ENCODE measurements at places on chromosomes 12 and 14. TPM values are rescaled to one million over a fixed set of nuclear protein-coding genes. Genes with fewer than 3 reads are reported as not detected.

The TMTC1 gene
- total RNA-seq = 0.40 TPM

- no peak for DNase-seq
Observed at GRCh38 chr14:65639216-65639615, 226.7 kb downstream of the FUT8 start.

DNA sequence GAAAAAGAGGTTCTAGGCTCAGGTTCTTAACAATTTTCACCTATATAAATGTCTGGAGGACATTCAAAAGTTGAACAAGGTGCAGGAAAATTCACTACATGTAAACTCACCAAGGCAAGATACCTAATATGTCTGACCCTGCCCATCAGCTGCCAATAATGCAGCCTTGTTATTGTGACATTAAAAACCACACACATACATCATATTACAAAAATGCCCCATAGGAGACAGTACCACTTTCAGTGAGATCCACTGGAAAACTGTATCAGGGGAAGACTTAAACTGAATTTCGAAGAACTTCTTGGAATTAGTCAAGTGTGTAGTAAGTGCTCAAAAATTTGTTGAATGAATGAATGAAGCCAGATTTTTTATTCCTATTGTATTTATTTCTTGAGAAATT lies 83.1 kb downstream of the KICS2 start:
- no peak for DNase-seq

The NDUFA9 gene
- total RNA-seq = 100 TPM

- no peak for DNase-seq
Observed at GRCh38 chr14:32225378-32225920, 22.4 kb upstream of the RNU6-8 start.

DNA sequence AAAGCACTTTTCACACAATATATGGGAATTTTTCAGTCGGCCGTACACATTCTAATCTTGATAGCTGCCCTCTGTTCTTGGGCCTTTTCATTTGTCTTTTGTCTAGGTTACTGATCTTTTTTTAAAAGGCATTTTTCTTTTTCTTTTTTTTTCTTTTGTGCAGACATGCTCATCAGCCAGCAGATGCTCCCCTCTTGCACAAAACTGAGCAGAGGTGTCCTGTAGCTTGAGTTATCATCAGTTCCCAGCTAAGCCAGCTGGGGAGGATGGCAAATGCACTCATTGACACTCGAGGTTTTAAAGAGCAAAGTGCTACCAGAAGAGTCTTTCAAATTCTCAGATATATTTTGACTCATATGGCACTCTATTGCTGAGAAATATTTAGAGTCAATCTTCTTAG lies 913.9 kb upstream of the SEL1L start:
- no peak for DNase-seq

DNA sequence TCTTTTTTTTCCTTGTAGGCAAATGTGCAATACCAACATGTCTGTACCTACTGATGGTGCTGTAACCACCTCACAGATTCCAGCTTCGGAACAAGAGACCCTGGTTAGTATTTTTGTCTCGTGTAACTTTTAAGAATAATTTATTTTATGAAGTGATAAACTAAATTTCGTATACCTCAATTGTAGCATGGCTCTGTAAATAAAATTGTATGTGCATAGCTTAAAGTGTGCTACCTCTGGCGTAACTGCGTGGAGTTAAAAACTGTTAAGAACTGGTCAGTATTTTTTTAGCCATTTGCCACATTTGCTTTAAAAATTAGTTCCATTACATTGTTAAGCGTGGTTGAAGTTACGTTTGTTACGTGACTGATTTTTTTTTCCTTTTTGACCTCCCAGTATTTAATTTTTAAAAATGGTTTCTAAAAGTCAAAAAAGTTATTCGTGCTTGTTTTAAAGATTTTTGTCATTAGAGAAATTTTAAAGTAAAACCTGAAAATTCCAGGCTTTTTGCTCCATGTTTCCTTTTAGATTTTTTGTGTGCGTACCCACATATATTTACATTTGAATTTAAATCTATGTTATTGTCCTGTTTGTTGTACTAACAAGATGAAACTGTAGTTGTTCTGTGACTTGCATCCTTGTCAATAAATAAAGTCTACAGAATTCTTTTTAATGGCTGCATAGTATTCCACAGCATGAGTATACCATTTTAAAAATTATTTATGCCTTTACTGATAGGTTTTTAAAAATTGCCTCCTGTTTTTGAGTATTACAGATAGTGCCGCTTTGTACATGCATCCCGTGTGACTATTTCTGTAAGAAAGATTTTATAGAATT lies 1.4 kb downstream of the MDM2 start:
- no peak for DNase-seq

GRCh38 chr12:21502164-21502496 lies 541 bp downstream of the GOLT1B start:
- no peak for DNase-seq

- DNase-seq = no peak
Observed at GRCh38 chr14:100328495-100329163, 5.5 kb downstream of the SLC25A47 start.

GRCh38 chr14:51609955-51610283 lies 41.8 kb upstream of the FRMD6 start:
- DNase-seq = no peak

The MIP gene
- not detected for total RNA-seq

GRCh38 chr12:109445191-109445609 lies 31.9 kb downstream of the KCTD10 start:
- DNase-seq = no peak

DNA sequence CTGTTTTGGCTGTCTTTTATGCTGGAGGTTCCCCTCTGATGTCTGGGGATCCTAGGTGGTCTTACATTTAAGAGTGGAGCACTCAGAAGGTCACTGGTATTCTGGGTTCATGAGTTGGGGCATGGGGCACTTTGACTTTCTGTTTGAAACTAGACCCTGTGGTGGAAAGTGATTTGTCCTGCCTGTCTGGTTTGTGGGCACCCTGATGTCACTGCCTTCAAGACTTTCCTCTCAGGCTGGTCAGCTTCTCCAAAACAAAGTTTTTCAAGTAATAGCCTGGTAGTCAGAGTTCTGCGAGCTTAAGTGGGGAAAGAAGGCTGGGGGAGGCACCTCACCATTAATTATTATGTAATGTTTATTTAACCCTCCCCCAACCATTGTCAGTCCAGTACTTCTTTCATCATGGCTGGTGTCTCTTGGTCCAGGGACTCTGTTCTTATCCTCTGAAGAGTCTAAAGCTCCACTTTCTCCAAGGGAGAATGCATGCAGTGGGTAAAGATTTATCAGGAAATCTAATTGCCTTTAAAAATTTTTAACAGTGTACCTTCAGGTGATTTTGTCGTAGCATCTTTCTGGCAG lies 35.3 kb downstream of the ZC3H14 start:
- no peak for DNase-seq

DNA sequence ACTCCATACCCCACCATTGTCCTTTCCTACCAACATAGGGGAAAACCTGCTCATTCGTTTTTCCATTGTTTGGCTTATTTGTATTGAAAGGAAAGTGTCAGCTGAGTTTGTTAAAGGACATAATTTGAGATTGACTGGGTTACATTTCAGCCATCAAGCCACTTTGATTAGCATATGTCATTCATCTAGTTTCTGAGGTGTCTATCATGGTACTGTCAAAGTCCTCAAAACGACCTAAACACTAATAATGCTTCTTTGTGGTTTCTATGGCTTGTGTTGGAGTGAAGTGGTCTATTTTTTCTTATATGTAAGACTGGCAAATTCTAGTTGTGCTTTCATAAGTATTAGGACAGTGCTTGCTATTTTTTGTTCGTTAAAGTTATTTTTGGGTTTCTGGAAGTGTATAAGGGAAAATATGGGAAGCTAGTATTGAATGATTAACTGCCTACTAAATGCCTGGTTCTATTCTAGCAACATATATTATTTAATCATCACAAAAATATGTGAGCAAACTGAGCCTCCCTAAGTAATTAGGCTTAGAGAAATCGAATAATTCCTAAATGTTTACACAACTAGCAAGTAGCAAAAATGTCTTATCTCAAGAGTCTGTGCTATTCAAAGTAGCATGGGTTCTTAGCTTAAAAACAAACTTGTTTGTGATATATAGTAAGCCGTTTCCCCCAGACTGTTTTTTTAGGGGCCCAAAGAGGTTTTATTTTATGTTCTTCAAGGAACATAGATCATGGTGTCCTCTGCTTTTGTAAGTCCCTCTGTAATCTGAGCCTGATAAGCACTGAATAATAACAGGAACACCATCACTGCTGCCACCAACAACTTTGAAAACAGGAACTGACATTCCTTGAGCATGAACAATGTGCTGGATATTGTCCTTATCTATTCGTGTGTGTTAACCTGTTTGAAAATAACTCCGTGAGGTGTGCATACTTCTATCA lies 67.1 kb downstream of the DERA start:
- DNase-seq = peak; percentile 78

DNA sequence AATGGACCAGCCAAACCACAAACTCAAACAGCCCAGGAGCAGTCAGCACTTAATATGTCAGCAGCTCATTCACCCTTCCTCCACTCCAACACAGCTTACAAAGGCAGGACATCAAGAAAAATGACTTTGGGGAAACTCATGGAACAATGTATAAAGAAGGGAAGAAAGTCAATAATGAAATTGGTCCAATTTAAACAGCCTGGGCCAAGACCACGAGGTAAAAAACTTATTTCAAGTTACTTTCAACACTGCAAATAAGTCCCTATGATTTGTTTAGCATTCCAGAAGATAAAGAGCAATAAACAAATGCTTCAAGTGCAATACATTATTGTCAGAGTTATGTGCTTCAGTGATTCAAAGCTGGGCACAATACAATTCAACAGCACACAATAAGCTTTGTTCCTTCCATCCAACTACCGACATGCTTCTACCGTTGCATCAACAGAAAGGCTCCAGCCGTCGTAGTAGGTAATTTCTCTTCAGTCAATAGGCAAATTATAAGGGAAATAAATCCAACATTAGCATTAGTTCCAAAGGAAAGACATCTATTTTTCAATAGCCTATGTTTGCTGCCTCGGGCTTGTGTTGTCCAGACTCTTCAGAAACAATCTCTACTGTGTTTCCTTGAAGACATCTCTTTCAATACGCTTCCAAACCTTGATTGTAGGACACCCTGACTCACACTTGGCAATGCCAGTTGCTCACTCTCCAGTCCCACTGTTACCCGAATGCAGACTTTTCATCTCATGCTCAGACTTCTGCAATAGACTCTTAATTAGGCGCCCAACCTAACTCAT lies 225.7 kb downstream of the NUAK1 start:
- no peak for DNase-seq

The WDHD1 gene
- 19.6 TPM for total RNA-seq

GRCh38 chr12:82638324-82638723 lies 48.4 kb upstream of the TMTC2 start:
- DNase-seq = no peak

The CIROP gene
- not detected for total RNA-seq

- DNase-seq = no peak
Observed at GRCh38 chr14:103679351-103679750, 35.9 kb downstream of the XRCC3 start.

DNA sequence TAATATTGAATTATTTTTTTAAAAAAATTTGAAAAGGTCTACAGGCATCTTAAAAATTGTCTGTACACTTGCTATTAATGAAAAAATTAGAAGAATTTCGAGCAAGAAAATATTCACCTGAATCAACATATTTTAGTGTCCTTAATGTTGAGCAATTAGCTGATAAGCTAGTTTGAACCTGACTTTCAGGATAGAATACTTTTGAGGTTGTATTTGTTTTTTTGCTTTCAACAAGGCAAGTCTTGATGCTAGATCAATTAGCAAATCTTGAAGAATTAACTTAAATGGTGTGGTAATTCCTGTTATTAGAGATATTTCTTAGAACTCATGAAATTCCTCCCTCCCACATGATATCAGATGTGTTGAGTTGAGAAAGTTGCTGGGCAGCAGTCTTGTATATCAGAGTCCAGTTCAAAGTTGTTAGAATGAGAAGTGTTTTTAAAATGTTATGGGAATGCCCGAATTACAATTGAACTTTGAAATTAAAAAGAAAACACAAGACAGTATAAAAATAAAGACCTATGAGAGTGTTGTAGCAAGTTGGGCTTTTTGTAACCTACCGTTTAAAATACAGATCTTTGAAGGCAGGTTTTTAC lies 119.2 kb downstream of the TRMT5 start:
- DNase-seq = no peak

The KRT82 gene
- total RNA-seq = not detected

DNA sequence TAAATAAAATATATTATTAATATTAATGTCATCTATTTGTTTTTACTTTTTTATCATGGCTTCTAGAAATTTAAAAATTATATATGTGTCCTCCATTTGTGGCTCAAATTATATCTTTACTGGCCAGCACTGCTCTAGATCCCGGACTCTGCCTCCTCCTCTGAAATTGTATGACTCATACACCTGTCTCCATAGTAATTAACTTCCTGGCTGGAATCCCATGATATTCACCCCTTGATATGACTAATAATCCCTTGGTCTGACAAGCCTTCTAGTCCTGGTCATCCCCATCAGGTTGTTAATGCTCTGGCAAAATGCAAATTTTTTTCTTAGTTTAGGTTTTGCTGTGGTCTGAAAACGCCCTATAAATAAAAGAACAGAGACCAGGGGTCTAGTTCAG lies 116.2 kb downstream of the BMP4 start:
- DNase-seq = peak; percentile 72

- DNase-seq = no peak
Observed at GRCh38 chr12:50934981-50935807, 17.1 kb upstream of the HIGD1C start.

- DNase-seq = no peak
Observed at GRCh38 chr12:49824895-49825294, 3.3 kb downstream of the NCKAP5L start.

DNA sequence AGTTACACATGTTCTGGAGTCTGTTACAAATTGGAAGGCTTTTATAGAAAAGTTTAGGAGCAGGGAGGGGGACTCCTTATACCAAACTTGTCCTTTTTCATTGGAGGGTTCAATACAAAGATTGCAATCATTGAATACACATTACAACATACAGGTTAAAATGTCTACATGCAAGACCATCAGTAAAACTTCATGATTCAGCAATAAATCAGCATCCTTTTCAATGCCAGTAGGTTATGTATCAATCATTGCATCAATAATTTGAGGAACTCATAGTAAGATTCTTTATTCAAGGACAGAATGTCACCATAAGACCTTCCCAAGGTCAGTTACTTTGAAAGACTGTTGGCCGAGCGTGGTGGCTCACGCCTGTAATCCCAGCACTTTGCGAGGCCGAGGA lies 16.5 kb upstream of the GALNT8 start:
- DNase-seq = no peak

DNA sequence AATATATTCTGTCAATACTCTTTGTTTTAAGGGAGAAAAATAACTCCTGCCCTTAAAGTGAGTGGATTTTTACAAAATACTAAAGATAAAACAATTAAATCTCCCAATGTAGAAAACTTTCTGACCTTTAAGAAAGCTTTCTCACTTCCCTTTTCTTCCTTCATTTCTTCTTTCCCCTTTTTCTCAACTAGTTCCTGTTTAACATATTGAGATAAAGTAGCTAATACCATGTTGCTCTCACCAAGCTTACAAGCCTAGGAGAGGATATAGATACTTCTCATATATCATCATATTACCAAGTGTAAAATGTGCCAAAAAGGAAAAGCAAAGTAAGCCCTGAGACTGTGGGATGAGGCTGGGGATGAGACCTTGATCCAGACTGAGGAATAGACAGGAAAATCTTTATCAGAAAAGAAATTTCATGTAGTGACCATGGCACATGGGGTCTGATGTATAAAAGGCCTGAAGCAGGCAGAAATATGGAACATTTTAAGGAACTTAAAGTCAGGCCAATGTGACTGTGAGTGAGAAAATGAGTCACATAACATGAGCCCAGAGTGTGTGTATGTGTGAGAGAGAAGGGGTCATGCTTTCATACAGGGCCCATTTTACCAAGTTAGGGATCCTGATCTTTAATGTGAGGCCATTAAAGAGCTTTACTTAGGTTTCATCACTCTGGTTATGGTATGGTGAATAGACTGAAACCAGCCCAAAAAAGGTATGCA lies 1.6 kb upstream of the RPL10L start:
- no peak for DNase-seq

Data from epithelial cell of proximal tubule (primary cell).